ENCODE measurements at places on chromosomes 2 and 18.

- no peak for DNase-seq
These were observed 16.4 kb downstream of the EPC2 start for GRCh38 chr2:148660999-148661398.

- DNase-seq: no peak
These were observed 111.6 kb upstream of the ODC1 start for GRCh38 chr2:10559634-10560224.

GRCh38 chr2:148720501-148721001, 76.0 kb downstream of the EPC2 start:
- no peak for DNase-seq

DNA sequence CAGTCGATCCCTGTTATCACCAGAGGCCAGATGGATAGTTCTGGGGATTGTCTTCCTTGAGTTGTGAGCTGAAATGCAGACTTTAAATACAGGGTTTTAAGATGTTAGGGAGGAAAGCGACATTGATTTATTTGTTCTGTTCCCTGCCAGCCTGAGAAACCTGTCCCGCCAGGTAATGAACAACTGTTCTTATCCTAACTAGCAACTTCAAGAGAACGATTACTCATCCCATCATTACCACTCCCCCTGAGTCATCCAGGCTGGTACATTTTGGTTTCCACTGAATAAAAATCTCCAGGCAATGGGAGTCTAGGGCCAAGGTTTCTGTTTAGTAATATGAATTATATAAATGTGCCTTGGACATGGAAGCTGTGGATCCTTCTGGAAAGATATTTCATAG, 131.2 kb downstream of the LYPD6B start:
- DNase-seq: no peak

GRCh38 chr2:3738454-3738853, 35.1 kb downstream of the DCDC2C start:
- no peak for DNase-seq

- no peak for DNase-seq
These were observed 39.8 kb downstream of the GREB1 start for GRCh38 chr2:11573418-11574175.

GRCh38 chr2:168246483-168247340, 683 bp downstream of the STK39 start:
- DNase-seq: peak; percentile 25

GRCh38 chr18:63765837-63766236, 9.4 kb upstream of the SERPINB7 start:
- no peak for DNase-seq

- no peak for DNase-seq
These were observed 678.0 kb downstream of the RNF144A start for GRCh38 chr2:7595206-7595605.

DNA sequence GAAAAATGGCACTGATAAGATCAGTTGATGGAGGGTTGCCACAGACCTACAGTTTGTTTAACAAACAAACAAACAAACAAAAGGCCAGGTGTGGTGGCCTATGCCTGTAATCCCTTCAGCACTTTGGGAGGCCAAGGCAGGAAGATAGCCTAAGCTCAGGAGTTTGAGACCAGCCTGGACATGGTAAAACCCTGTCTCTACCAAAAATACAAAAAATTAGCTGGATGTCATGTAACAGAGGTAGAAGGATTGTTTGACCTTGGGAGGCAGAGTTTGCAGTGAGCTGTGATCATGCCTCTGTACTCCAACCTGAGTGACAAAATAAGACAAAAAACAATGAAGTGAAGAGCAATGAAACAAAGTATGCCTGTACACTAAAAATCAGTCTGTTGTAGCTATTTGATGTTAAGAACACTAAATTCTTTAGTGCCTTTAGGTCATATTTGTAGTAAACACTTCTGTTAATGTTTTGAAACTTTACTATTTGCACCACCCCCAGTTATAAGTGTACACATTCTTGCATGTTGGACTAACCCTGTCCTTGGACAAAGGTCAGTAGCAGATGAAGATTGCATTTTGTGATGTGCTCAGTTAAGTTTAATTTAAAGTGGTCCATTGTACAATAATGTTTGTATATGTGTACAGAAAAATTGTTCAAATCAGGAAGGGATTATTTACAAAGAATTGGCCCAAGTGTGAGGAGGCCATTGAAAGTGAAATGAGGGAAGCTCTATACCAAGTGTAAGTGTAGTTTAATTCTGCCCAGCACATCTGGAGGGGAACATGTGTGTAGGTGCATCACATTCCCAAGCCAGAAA, 73.9 kb downstream of the KYNU start:
- no peak for DNase-seq

DNA sequence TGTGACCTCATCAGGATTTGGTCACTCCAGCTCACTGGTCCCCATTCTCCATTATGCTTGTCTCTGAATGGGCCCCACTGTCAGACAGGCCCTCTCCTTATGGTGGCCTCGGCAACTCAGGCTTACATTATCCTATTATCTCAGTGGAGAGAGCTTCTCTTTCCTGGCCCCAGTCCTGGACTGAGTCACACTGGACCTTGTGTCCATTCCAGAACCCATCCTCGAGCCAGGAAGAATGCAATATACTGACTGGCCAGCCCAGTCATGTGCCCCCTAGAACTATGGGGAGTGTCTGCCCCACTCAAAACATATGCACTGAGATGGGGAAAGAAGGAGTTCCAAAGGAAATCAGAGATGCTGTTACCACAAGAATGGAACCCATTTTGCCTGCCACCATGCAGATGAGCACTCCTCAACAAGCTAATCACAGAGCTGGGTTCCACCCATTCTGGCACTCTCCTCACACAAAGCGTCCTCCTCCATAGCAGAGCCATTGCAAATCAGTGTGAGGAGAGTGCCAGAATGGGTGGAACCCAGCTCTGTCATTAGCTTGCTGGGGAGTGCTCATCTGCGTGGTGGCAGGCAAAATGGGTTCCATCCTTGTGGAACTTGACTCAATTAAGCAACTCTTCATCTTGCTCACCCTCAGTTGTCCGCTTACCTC, 71.9 kb downstream of the CHRNA1 start:
- DNase-seq: no peak

DNA sequence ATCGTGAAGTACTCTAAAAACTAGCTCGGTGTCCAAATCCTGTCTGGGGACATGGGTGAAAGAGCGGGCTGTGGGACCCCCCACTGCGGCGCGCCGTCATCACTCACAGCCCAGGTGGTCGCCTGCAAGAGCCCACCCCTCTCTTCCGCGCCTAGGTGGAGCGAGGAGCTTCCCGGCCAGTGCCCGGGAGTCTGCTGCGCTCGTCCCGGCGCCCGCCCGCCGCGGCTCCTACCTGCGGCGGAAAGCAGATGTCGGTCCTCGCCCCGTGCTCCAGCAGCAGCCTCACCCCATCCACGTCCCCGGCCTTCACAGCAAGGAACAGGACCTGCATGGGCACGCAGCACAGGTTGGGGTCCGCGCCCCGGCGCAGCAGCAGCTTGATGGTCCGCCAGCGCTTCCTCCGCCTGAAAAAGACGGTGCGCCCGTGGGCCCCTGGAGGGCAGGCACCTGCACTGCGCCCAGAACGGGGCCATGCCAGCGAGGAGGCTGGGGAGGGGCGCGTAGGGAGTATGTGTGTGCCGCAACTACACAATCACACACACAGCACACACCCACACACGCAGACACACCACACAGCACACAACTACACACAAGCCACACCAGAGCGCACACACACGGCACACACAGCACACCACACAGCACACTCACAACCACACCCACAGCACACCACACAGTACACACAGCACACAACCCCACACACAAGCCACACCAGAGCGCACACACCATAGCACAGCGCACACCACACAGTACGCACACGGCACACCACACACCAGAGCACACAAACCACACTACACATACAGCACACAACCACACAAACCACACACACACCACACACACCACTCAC, 37.4 kb downstream of the ANKMY1 start:
- no peak for DNase-seq

- no peak for DNase-seq
These were observed 203.7 kb downstream of the SETBP1 start for GRCh38 chr18:44884431-44884830.

- DNase-seq: no peak
These were observed 69.8 kb downstream of the SLC66A2 start for GRCh38 chr18:79881695-79882094.

- no peak for DNase-seq
These were observed 666.9 kb downstream of the PLCL1 start for GRCh38 chr2:198471291-198471690.

GRCh38 chr2:113240150-113240914, 38.4 kb downstream of the PAX8 start:
- DNase-seq: no peak

DNA sequence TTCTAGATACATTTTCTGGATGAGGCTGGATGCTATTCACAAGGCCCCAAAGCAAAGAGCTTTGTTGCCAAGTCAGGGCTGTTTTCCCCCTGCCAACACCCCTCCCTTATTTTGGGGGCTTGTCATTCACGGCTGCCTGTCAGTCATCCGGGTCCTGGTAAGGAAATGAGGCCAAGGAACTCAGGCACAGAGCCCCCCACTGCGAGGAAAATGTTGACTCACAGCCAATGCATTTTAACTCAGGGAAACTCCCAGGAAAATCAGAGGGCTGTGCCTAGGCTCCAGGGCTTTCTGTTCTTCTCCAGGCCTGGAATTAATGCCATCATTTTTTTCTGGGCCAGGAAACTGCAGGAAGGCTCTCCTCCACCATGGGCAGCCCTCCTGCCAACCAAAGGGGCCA, 241.1 kb downstream of the SMAD2 start:
- DNase-seq: no peak

- DNase-seq: no peak
These were observed 42.7 kb upstream of the POLE4 start for GRCh38 chr2:74915743-74916142.

GRCh38 chr2:217269701-217270484, 410.0 kb upstream of the TNP1 start:
- no peak for DNase-seq

Measured in CMK (cell line).